Activated CD8-positive, alpha-beta T cell treated with anti-CD3 and anti-CD28 coated beads, Interleukin-2, amount 10 ng/mL, durations not matched to agents 7 days and 5 days (primary cell): ENCODE measurements at places on chromosomes 6 and 20. TPM values are rescaled to one million over a fixed set of nuclear protein-coding genes. Genes with fewer than 3 reads are reported as not detected.

MCM8 gene
- 38.9 TPM for total RNA-seq

DNA sequence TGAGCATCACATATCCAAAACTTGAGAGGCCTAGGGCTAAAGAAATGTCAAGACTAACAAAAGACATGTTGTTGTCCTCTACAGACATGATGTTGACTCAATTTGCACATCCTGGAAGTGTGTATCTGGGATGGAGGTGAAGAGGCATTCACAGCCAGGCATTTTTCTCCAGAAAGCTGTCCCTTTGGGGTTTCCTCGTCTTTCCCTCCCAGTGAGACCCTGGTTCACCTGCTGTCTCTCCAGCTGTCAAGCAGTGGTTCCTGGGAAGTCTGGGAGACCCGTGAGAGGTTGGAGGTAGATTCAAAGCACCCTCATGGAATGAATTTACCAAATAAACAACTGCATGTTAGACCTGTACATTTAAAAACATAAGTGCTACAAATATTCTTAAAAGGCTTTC, 32.1 kb downstream of the BACH2 start:
- no peak for DNase-seq

NKX2-4 gene
- total RNA-seq: not detected

DNA sequence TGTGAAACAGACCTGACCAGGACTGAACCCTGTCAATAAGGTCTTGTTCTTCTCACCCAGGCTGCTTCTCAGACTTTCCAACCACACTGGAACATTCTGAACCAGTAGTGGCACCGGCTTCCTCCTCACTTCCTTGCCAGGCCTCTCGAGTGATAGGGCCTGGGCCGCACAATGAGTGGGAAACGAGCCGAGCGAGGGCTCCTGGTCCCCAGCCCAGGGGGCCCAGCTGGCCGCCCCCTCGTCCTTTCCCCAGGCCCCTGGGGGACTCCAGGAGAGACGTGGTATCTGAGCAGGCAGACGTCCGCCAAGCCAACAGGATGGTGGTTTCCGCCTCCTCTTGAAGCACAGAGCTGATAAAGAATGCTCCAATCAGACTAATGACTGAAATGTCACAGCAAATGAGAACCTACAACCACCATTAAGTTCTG, 117.9 kb downstream of the GMDS start:
- DNase-seq: peak; percentile 37

GRCh38 chr20:48680650-48681049, 147.1 kb downstream of the PREX1 start:
- no peak for DNase-seq

BCKDHB gene
- total RNA-seq: 21.9 TPM
